ENCODE measurements at places on chromosomes 3 and 15.

- DNase-seq = no peak
These were observed 17.3 kb downstream of the IGSF10 start for GRCh38 chr3:151443583-151443982.

DNA sequence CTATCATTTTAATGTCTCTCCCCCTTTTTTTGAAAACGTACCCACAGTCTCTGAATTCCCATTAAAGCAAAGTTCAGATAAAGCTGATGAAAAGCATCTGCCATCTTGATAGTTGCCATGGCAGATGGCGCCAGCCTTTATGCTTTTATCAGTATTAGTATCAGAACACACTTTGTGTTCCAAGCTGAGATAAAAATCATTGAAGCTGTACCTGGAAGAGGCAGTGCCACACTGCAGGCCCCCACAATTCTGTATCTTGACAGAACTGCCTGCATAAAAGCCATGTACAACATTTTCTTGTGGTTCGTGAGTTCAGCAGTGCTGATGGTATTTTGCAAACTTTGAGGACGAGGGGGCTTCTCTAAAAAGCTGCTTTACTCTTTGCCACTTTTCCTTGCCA, 311.7 kb downstream of the SATB1 start:
- no peak for DNase-seq

GRCh38 chr3:10272977-10273376, 19.8 kb downstream of the GHRL start:
- no peak for DNase-seq

DNA sequence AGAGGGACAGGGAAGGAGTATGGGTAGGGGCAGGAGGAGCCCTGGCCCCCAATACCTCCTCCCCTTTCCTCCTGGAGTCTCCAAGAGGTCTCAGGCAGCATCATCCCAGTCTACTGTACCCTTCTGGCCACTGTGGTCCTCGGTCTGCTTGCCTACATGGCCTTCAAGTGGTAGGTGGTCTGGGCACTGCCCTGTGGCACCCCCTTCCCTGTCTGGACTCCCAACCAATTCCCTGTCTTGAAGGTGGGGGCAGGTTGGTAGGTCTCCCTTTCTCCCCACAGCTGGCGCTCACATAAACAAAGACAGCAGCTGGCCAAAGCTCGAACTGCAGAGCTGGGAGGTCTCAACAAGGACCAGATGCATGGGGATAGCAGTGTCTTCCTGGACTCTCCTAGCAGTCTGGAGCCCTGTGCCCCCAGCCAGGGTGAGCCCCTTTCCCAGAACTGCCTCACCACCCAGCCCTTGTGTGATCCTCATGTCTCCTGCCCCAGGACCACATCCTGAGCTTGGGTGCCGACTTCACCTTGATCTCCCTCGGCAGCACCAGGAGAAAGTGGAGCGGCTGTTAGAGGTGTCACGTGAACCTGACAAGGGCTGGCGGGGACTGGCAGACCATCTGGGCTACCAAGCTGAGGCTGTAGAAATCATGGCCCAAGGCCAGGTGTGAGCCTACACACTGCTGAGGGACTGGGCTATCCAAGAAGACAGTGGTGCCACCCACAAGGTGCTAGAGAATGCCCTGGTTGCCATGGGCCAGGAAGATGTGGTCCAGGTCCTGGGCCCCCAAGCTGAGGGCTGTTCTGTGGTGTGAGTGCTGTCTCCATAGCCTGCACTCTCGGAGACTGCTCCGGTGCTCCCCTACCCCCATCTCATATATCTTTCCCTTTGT, 33.1 kb downstream of the NBEAL2 start:
- no peak for DNase-seq

GRCh38 chr15:58203537-58203936, 65.4 kb downstream of the AQP9 start:
- no peak for DNase-seq

DNA sequence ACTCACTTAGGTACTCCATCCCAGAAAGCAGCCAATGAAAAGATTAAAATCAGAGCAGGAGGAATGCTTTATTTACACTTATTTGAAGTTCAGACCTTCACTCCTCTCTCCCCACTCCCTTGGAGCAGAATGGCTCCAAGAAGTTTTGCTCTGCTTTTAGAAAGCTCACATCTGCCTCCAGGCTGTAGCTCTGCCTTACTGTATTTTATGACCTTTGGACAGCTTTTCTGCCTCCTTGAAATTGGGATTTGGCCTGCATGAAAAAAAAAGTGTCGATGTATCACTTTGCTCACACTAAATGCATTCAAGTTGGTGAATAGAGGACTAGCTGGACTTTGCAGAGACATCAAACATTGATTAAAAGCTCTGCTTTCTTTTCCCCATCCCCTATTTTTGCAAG, 95.3 kb downstream of the SLC9A9 start:
- DNase-seq = no peak

- DNase-seq = no peak
These were observed 90.8 kb downstream of the GABRG3 start for GRCh38 chr15:27061739-27062138.

Data from stimulated activated CD8-positive, alpha-beta memory T cell treated with anti-CD3 and anti-CD28 coated beads, Interleukin-15, amount 100 ng/mL, for 24 hours (primary cell).